ENCODE measurements at places on chromosomes 11 and 22.

DNA sequence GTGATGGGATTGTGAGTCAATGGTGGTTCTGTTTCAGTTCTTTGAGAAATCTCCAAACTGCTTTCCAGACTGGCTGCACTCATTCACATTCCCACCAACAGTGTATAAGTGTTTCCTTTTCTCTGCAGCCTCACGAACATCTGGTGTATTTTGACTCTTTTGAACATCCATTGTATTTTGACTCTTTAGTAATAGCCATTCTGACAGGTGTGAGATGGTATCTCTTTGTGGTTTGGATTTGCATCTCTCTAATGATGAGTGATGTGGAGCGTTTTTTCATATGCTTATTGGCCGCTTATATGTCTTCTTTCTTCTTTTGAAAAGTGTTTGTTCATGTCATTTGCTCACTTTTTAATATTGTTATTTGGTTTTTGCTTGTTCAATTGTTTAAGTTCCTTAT is 19.4 kb downstream of the NELL1 start:
- no peak for DNase-seq

DNA sequence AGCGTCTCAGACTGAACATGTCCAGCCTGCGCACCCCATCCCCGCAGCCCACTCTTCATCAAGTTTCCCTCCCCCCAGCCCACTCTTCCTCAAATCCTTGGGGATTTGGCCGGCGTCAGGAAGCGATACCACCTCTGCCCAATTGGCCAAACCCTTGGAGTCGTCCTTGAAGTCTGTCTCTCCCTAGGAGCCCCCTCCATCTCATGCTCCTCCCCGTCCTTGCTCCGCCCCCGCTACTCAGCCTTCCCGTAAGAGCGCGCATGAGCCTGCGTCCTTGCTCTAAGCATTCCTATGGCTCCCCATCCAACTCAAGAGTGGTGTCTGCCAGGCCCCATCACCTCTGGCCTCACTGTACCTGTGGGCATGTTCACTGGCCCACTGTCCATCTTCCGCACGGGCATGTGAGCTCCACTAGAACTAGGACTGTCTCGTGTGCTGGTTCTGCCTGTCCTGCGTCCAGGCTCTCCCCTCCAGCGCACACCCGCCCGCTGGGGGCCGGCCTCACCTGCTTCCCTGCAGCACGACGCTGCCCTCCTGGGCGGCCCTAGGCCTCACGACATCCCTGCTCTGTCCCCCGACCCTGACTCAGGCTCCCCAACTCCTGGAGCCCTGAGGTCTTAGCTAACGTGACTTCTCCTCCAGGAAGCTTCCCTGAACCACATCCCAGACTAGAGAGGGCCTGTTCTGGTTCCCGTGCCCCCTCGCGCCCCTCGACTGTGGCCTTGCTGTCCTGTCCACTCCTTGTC is 30.5 kb upstream of the TTLL12 start:
- no peak for DNase-seq

GRCh38 chr22:41833369-41834004 is 582 bp downstream of the SREBF2 start:
- peak; percentile 5 for DNase-seq

- peak; percentile 26 for DNase-seq
Observed at GRCh38 chr22:39545386-39546365, 13.1 kb upstream of the RPS19BP1 start.

- no peak for DNase-seq
Observed at GRCh38 chr11:33877038-33877437, 14.8 kb downstream of the LMO2 start.

DNA sequence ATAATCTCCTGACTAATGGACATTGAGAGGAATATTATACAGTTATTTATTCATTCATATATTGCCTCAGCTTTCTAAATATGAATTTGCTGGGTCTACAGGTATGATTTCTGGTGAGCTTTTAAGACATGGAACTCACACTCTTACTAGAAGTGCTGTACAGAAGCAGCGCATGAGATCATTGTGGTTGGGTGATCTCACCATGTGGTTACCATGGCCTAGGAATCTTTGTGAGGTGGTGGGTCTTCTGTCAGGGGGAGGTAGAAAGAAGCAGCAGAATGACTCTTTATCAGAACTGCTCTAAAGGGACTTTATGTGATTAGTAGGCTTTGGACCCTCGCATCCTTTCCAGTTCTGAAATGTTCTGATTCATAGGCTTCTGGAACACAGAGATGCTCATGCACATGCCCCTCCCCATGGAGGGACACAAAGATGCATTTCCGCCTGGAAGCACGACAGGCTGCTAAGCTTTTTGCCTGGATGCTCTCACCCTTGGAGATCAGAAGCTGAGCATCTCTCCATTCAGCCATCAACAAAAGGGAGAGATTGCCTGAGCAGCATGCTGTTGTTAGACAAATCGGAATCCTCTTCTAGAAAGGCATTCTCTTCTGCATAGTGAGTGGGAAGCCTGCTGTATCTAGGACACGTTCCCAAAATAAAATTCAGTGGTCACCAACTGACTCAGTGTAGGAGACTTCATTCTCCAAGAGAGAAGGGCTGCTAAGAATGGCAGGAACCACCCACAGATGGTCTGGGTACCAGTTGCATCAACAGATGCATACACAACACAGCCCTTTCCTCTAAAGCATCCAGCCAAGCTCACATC is 51.3 kb downstream of the KIRREL3 start:
- DNase-seq = no peak

DNA sequence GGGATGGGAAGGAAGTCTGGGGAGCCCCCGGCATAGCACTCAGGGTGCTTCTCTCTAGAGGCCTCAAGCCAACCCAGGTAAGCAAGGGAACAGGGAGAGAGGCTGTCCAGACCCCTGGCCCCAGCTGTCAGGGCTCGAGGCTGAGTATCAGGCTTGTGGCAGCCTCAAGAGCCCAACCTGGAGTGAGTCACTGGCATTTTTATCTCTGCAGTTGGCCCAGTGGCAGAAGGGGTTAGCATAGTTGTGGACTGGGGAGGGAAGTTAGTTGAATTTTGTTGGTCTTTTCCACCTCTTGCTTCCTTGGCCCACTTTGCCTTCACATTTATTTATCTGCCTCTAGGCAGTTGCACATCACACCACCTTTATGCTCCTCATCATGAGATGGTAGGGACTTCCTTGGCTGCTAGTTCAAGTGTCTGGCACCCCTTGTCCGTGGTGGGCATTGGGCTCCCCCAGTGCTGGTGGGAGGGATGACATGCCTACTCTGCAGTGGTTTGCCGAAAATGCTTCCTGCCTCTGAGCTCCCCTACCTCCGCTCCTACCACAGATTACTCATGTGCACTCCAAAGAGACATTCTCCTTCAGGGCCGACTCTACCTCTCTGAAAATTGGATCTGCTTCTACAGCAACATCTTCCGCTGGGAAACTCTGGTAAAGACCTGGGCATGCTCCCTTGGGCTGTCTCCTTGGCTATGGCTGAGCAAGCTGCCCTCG is 60.1 kb downstream of the SCN3B start:
- no peak for DNase-seq

DNA sequence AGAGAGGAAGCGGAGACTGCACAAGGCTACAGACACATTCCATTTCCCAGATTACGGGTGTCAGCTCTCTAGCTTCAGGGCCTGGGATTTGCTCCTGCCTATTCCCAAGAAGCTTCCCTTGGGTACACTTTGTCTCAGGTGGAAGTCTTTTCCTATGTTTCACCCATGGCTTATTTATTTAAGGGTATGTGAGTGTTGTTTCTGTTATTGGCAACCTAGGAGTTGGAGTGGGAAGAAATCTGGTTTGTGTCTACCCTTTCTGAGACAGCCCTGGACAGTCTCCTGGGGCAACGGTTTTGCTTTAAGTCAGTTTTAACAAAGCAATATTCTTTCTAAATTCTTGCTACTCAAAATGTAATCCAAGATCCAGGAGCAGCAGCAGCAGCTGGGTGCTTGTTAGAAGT is 127.0 kb downstream of the MICAL2 start:
- no peak for DNase-seq

DNA sequence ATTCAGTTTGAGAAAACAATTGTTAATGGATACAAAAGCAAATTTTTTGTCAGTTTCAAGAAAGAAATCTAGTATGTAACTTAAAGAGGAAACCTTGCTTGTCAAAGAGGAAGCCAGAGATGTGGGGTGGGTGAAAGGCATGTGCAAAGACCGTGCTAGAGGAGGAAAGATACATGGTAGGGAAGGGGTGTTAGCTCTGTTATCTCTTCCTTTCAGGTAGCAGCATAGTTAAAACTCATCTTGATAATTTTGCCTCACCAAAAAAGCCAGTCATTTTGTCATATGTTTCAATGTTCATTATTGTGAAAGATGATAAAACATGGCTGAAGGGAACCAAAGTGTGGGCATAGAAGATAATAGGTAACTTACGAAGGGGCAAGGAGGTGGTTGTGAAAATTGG is 2.6 kb upstream of the MS4A2 start:
- no peak for DNase-seq

DNA sequence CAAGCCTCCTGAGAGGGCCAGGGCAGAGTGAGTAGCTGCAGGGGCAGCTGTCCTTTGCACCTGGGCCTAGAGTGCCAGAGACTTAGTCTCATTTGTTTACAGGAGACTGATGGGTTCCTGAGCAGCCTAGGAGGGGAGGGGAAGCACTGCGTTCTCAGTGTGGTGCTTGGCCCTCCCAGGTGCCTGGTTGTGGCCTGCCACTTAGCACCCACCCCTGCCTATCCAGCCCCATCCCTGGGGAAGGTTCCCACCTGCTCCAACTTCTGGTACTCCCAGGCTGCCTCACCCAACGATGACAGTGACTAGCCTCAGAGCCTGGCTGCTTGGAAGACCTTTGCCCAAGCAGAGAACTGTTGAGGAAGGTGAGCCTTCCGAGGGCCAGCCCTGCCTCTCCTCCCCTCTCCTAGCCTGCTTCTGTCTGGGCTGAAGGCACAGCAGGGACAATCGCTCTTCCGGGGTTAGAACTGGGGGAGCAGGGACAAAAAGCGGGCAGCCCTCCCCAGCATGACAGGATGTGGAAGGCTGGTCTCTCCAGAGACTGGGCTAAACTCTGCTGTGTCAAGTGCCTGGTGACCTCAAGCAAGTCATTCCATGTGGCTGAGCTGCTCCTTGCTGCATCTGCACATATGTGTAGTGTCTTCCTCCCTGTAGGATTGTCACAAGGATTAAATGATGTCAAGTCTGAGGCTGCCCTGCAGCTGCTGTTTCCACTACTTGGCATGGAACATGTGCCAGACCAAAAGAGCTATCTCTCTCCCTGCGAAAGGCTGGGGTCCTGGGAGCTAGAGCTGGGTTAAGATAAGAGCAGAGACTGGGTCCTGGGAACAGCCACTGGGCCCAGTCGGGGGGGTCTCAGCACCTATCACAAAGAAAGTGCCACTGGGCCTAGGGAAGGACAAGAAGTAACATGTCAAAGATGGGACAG is 9.9 kb downstream of the KCNQ1OT1 start:
- DNase-seq = no peak

DNA sequence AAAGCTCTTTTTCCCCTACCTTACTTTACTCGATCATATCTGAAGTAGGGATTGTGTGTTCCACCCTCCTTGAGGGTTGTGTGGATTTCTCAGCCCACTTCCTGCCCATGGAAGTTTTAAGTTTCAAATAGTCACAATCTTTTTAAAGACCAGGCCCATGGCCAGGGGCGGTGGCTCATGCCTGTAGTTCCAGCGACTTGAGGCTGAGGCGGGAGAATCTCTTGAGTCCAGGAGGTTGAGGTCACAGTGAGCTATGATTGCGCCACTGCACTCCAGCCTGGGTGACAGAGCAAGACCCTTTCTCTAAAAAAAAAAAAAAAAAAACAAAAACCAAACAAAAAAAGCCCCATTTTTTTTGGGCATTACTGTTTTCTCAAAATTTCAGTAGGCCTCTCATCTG is 36.3 kb upstream of the LRRC10B start:
- no peak for DNase-seq

GRCh38 chr11:114090225-114090910 is 30.9 kb downstream of the ZBTB16 start:
- DNase-seq = no peak

DNA sequence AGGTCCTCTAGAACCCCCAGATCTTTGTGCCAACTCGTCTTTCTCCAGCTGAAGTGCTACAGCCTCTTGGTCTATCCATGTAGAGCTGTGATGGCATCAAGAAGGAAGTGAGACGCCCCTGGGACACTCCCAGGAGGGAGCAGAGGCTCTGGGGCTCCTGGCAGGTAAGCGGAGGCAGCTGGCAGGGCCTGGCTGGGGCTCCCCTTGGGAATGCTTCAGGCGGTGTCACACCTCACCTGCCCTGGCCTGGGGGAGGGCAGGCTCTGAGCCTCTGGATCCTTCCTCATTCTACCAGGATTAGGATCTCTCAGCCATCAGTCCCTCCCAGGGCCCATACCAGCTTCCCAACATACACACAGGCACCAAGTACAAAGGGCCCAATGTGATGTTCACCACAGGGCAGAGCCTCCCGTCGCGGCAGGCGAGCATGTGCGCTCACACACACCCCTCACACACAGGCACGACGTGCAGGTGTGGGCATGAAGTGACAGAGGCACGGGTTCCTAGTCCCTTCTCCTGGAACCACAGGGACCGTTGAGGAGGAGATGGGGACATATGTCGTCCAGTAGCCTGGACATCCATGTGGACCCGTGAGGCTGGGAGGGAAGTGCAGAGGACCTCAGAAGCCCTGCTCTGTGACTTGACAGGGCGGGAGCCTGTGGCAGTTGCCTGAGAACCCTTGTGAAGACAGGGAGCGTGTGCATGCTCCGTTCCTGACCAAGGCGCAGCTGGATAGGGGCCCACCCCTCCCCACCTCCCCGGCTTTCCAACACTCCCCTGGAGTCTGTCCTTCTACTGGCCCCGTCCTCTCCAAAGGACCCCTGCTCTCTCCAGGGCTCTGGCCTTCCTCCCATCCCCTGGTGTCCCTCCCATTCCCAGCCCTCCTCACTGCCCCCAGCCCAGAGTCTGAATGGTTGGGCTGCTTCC is 32.5 kb downstream of the LMO1 start:
- DNase-seq = no peak

GRCh38 chr11:76371170-76371569 is 9.8 kb downstream of the THAP12 start:
- no peak for DNase-seq

GRCh38 chr11:97454988-97455387 is 1065.2 kb downstream of the JRKL start:
- DNase-seq = no peak

GRCh38 chr11:86491027-86491426 is 116.3 kb downstream of the CCDC81 start:
- no peak for DNase-seq

- no peak for DNase-seq
Observed at GRCh38 chr11:10490398-10491241, 35.6 kb downstream of the AMPD3 start.

GRCh38 chr11:21636561-21636960 is 556.3 kb upstream of the ANO5 start:
- DNase-seq = no peak
